ENCODE measurements at places on chromosomes 12 and 14. TPM values are rescaled to one million over a fixed set of nuclear protein-coding genes. Genes with fewer than 3 reads are reported as not detected.

Gene ETFRF1
- total RNA-seq: 22.5 TPM

Gene HDAC7
- 350 TPM for total RNA-seq

Gene NKX2-1
- not detected for total RNA-seq

Gene RFX4
- total RNA-seq: not detected

Gene ESPL1
- total RNA-seq: 75.5 TPM

Gene PZP
- not detected for total RNA-seq

Gene INHBC
- not detected for total RNA-seq

Gene HOXC11
- not detected for total RNA-seq

Gene ATF1
- total RNA-seq: 66.6 TPM
